ENCODE measurements at places on chromosomes 1 and 21. TPM values are rescaled to one million over a fixed set of nuclear protein-coding genes. Genes with fewer than 3 reads are reported as not detected.

RBM34 gene
- 36.0 TPM for total RNA-seq

OR10J1 gene
- total RNA-seq: not detected

CEP85 gene
- total RNA-seq: 4.2 TPM

RGSL1 gene
- total RNA-seq: not detected

FASLG gene
- total RNA-seq: not detected

SIK1 gene
- total RNA-seq: 0.65 TPM

VANGL2 gene
- not detected for total RNA-seq

ETV3L gene
- total RNA-seq: not detected

MAP10 gene
- total RNA-seq: 0.60 TPM

ACTN2 gene
- total RNA-seq: not detected

LRRC38 gene
- 0.22 TPM for total RNA-seq

PGM1 gene
- 36.1 TPM for total RNA-seq

PRELP gene
- not detected for total RNA-seq

CTSK gene
- total RNA-seq: 0.65 TPM

IL20 gene
- not detected for total RNA-seq

CHRNB2 gene
- total RNA-seq: not detected

C8A gene
- not detected for total RNA-seq

KRTAP11-1 gene
- not detected for total RNA-seq

S100A12 gene
- not detected for total RNA-seq

P3H1 gene
- total RNA-seq: 68.0 TPM

PGLYRP4 gene
- not detected for total RNA-seq

CFAP74 gene
- not detected for total RNA-seq

POGZ gene
- 13.9 TPM for total RNA-seq

SPRR1A gene
- total RNA-seq: not detected

UTS2 gene
- total RNA-seq: not detected

AGRN gene
- 35.7 TPM for total RNA-seq

GFI1 gene
- not detected for total RNA-seq

PSRC1 gene
- total RNA-seq: 2.8 TPM

DDX20 gene
- total RNA-seq: 11.3 TPM

RBP7 gene
- not detected for total RNA-seq

SLC1A7 gene
- not detected for total RNA-seq

CCDC17 gene
- total RNA-seq: 0.22 TPM

SYT14 gene
- under 0.01 TPM for total RNA-seq

ADAR gene
- 56.9 TPM for total RNA-seq

CYP4B1 gene
- not detected for total RNA-seq

AGMAT gene
- 0.44 TPM for total RNA-seq

GPN2 gene
- 6.8 TPM for total RNA-seq

RNF186 gene
- total RNA-seq: not detected

CFHR4 gene
- total RNA-seq: not detected

SPATA1 gene
- 0.22 TPM for total RNA-seq

CRNN gene
- not detected for total RNA-seq

ARPC5 gene
- 144 TPM for total RNA-seq

NEGR1 gene
- under 0.01 TPM for total RNA-seq

A3GALT2 gene
- not detected for total RNA-seq

SERPINC1 gene
- not detected for total RNA-seq

Measured in lung microvascular endothelial cell (primary cell).